ENCODE measurements at places on chromosomes 13 and 19.
A peak's percentile ranks its signal among the peaks of the same experiment; 100 is the strongest.

DNA sequence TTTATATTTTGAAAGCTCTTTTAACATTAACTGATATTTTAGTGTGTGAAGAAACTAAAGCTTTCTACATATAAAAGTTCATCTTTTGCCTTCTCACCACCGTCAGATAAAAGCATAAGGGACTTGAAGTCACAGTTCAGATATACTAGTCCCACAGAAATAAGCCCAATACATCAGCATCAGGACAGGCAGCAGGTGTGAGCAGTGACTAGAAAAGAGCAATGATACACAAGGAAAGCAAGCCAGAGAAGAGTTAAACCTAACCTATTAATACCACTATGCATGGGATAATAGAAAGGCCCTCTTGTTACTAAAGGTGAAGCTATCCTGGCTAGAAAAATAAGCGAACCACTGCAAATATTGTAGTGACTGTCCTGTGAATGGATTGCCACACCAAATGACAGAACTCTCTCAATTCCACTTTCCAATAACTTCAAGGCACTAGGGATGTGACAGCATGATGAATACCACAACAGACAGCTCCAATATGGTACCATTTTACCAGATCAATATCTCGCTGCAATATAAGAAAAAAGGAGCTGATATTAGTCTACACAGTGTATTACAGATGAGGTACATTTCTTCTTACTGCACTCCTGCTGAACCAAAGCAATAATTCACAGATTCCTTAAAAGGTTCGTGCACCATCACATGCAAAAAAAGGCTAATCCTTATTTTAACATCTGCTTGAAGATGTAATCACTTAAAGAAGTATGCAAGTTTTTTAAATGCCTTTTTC is 114.1 kb downstream of the DACH1 start:
- DNase-seq: no peak

DNA sequence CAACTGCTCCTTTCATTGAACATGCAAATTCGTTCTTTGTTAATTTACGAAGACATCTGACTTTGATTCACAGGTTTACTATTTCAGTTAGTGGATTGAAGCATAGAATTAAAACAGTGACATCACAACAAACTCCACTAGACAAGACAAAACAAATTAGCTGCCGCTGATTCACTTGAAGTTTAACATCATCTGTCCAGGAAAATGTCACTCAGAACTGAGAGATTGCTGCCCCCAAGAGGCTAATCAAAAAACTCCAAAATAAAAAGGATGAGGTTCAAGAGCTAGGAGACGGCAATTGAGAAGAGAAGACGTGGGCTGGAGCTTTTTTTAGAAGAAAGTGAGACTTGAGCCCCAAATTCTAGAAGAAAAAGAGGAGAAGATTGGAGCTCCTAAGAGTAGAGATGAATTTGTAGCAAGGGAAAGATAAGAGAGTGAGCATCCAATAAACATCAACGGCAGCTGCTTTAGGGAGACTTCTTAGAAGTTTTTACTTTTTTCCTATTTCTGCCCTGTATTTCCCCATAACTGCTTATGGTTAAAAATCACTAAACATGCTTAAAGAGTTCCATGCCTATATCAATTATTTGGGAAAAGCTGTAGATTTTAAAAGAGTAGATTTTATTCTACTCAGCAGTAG is 40.8 kb upstream of the TPP2 start:
- no peak for DNase-seq

DNA sequence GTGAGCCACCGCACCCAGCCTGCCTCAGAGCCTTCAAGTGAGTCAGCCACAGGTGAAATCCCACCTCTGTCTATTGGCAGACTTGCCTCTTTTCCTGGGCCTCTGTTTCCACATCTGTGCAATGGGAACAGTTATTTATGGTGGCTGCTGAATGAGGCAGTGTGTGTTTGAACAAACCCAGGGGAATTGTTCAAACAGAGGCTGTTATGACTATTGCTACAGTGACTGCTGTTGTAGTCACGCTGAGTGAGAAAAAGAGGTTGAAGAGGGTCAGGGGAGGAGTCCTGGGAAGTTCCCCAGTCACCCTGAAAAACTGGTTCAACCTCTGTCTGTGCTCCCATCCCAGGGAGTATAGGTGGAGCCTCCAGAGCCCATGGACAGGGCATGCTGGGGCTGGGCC is at the start of gene CEACAM19:
Gene CEACAM19, plus strand, starts transcription at position 83 of the 400 bp plus-strand sequence. CDS start 450 bp downstream, outside the sequence.
- no peak for DNase-seq

- DNase-seq: no peak
Measured at GRCh38 chr19:51103926-51104341, 4.3 kb downstream of the CTU1 start.

DNA sequence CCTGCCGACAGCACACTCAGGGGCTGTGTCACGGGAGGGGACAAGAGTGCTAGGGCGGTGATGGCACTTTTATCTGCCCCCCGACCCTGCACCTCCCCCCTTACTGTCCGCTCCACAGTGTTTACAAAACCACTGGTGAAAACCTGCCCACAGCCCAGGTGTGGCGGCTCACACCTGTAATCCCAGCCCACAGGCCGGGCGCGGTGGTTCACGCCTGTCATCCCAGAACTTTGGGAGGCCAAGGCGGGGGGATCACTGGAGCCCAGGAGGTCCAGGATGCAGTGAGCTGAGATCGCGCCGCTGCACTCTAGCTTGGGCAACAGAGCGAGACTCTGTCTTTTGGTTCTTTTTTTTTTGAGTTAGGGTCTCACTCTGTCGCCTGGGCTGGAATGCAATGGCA is 11.8 kb downstream of the LINGO3 start:
- no peak for DNase-seq

- DNase-seq: peak; percentile 38
Measured at GRCh38 chr19:37905946-37906868, at the start of gene WDR87. Gene WDR87 (minus strand): TSS chr19:37906594. CDS start chr19:37898239, 8,355 bp downstream.

DNA sequence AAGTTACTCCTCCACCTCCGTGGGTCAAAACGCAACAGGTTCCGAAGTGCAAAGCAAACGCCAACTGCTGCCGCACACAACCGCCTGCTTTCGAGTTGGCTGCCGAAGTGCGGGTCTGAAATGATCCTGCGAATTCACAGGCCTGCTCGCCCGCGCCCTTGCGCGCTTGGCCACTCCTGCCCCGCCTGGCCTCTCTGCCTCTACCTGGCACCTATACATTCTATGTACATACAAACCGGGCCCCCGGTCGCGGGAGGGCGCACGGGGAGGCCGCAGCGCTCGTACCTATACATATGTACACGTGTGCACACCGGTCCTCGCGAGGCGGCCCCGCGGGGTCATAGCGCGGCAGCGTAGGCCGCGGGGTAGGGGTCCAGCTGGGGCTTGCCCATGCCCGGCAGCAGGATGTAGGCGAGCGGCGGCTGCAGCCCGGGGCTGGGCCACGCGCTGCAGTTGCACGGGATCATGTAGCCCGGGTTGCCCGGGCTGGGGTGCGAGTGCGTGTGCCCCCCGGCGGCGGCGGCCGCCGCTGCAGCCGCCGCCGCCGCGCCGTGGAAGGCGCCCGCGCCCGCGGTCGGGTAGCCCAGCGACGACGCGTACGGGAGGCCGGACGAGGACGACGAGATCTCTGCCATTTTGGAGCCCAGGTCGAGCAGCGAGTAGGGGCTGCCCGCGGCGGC is 1.3 kb downstream of the SOX21 start:
- DNase-seq: no peak

- DNase-seq: no peak
Measured at GRCh38 chr13:111011899-111012298, 97.0 kb upstream of the ANKRD10 start.

GRCh38 chr13:25867038-25867437 is 184.8 kb downstream of the SHISA2 start:
- no peak for DNase-seq

DNA sequence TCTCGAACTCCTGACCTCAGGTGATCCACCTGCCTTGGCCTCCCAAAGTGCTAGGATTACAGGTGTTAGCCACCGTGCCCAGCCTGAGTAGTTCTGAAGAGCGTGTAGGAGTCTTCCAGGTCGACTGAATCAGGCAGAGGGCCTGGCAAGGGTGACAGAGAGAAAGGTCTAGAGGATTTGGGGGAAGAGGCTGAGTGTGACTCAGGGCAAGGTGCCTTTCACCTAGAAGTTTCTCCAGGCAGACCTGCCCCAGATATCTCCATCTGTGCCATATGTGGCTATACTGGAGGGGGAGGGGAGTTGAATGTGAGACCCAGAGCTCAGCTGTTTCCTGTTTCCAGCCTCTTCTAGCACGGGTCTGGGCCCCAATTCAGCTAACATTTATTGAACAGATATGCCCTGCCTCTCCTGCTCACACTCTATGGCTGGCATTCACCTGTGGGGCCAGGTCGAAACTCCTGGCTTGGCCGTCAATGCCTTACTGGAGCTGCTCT is 1.3 kb downstream of the CCDC159 start:
- no peak for DNase-seq

- DNase-seq: no peak
Measured at GRCh38 chr19:11400798-11401197, 16.7 kb upstream of the EPOR start.

DNA sequence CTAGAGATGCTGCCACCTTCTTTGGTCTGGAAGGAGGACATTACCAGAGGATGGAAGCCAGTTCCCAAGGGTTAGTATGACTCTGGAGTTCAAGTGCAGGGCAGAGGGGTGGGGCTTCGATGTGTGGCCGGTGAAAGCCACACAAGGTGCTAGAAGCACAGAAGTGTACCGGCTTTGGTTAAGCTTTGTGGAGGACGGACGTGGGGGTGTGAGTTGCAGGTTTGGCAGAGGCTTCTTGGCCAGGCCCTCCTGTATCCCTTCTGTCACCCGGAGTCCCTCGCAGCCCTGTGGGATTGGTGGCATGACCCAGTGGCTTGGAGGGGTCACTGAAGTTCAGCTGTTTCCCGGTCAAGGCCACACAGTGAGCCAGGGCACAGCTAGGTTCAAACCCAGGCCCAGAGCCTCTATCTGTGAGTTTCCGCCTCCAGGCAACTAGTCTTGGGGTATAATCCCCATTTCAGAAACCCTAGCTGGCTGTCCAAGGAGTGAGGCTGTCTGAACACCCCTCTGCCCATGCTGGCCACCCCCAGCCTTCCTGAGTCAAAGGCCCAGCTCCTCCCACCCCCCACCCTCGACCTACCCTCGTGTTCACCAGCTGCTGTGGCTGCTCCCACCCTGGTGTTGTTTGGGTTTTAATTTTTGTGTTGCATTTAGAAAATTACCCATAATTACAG is 4.6 kb upstream of the SSBP4 start:
- DNase-seq: no peak

DNA sequence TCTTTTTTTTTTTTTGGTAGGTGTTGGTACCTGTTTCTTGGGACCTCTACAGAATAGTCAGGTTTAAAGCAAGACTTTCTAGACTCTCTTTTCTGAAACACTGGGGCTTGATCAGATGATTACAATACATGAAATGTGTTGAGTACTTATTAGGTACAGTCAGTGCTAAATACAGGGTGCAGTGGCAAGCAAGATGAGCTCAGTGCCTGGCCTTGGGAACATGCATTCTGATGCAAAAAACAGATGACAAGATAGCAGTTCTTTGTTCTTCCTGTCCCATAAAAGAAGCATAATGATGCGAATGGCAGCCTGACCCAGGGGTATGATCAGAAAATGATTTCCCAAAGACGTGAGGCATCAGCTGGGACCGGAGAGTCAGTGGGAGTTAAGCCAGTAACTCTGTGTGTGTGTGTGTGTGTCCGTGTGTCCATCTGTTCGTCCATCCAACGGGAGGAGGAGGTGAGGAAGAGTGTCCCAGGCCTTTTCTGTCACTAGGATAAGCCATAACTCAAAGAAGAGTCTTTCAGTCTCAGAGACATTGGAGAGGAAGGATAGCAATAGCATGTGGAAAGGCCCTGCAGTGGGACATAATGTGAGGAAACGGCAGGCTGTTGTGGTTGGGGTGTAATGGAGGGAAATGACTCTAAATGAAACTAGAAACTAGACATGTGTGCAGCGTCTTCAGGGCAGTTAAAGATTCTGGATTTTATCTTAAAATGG is 32.2 kb downstream of the SLAIN1 start:
- no peak for DNase-seq

GRCh38 chr13:106100171-106100919 is 435.1 kb downstream of the EFNB2 start:
- no peak for DNase-seq

DNA sequence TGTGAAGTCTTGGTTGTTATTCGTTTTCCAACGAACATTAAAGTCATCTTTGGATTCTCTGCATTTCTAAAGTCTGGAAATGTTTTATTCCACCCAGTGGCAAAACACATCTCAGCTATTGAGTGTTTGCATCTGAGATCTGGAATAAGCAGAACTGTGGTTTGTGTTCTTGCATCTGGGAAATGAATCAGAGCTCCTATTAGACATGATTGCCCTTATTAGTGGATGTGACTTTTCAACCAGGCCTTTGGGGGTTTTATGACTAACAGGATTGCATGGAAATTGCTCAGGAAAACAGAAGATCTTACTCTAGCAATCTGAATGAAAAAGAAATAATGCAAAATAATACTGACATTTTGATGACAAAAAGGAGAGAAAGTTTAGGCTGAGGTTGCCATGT is 488.8 kb downstream of the IRS2 start:
- DNase-seq: no peak

DNA sequence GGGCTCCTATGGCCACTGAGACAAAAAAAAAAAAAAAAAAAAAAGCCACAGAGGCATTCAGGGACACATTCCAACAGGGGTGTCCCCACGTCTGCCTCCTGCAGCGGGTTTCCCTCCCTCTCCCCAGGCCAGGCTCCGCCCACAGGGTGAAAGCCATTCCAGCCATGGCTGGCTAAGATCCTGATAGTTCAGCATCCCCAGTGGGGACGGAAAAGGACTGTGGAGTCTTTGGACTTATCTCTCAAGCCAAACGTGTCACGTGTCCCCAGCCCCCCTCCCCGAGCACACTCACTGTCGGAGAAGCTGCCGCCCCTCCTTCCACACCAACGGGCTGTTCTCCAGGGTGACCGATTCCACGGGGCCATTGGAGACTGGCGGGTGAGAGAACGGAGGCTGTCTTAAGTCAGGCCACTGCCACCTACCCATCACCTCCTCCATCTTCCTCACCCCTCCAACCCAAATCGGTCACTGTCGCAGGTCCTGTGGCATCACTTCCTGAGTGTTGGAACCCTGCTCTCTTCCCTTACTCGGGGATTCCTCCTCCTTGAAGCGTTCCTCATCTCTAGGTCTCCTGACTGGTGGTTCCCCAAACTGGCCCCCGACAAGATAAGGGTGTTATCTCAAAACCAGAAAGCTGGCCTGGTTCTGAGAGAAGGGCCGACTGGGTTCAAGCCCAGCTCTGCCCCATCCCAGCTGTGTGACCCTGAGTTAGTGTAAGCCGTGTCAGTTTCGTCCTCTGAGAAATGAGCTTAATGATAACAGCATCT is 9.1 kb upstream of the FKRP start:
- no peak for DNase-seq

DNA sequence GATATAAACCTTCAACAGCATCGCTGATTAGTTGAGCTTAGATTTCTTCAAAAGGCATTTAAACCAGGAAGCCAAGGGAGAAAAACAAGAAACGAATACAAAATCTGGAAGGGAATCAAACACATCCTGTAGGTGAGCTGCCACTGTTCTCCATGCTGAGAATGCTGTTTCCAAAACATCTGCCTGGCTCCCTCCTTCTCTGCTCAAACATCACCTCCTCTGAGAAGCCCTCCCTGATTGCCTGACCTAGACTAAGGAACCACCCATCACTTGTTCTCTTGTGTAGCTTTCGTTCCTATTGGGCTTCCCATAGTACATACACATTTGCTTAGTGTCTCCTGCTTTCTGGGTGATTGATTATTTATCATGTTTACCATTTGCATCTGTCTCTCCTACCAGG is 152.7 kb downstream of the CACNA1A start:
- no peak for DNase-seq
